CD4-positive, alpha-beta T cell (primary cell): ENCODE measurements at places on chromosomes 16 and 17.

DNA sequence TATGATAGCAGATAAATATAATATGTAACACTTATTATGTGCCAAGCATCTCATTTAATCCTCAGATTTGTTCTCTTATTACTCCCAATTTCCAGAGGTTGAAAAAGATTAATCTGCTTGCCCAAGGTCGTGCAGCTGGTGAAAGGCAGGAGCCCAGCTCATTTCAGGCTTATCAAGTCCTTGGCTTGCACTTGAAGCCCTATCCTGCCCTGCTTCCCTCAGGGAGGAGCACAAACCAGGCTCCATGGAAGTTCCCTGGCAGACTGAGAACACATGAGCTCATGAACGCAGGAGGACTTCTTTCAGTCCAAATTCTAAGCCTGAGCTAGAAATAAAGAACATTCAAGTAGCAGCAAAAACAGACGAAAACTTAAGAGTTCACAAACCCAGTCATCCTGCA lies 74.8 kb downstream of the USP31 start:
- no peak for DNase-seq

DNA sequence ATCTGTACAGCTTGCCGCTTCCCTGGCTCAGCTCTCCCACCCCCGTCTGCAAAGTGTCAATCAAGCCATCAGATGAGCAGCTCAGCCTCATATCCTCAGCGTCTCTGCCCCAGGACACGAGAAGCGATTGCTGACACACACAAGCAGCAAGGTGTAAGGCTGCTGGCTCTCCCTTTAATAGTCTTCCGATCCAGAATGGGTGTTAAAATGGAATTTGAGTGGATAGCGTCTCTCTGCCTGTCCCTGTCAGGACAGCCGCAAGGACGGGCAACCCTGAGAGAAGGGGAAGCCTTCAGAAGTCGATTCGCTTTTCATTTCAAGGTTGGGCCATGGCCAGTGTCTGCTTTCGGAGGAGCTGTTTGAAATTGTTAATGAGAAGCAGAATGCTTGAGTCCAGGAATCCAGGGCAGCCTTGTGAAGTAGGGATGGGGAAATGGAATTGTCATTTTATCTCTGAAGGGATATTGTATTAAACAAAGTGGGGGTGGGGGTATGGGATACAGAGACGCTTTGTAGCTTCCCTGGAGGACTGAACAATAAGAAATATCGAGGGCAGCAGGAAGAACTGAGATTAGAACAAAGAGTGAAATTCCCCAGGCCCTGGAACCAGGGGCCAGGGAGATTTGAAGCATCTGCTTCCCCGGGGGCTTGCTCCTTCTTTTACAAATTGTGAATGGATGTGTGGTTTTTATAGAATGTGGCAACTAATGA lies 4.7 kb upstream of the PIPOX start:
- no peak for DNase-seq

GRCh38 chr17:66889480-66890230 lies 54.7 kb downstream of the CACNG5 start:
- DNase-seq: no peak

- no peak for DNase-seq
These were observed 76.9 kb upstream of the ZFHX3 start for GRCh38 chr16:73124665-73125375.

DNA sequence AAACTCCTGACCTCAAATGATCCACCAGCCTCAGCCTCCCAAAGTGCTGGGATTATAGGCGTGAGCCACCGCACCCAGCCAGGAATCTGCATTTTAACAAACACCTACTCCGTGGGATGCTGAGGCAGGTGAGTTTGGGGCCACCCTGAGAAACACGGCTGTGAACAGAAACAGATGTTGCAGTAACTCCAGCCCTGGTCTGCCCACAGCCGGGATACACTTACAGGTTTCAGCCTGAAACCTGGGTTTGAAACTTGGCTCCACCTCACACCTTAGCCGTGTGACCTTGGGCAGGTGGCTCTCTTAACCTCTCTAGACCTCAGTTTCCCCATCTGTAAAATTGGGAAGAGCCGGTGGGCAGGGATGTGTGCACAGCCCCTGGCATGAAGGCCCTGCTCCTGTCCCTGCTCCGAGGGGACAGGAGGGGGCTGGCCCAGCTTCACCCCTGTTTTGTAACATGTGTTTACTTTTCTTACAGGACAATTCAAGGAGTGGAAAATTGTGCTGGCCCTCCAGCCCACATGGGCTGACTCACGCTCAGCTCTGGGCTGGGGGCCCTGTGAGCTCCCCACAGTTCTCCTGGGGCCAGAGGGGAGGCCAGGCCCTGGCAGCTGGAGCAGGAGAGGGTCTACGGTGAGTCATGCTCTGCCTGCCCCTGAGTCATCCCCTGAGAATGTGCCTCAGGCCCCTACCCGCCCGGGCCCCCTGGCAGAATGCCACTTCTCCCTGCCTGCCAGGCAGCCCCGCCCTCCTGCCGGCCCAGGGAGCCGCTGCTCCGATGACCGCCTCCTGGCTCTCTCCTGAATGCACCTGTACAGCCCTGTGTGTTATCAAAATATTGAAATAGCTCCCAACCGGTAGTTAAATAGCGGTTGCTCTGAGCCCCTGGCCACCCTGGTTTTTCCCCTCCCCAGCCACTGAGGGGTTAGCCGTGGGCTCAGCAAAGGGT lies 7.7 kb upstream of the PPL start:
- no peak for DNase-seq

DNA sequence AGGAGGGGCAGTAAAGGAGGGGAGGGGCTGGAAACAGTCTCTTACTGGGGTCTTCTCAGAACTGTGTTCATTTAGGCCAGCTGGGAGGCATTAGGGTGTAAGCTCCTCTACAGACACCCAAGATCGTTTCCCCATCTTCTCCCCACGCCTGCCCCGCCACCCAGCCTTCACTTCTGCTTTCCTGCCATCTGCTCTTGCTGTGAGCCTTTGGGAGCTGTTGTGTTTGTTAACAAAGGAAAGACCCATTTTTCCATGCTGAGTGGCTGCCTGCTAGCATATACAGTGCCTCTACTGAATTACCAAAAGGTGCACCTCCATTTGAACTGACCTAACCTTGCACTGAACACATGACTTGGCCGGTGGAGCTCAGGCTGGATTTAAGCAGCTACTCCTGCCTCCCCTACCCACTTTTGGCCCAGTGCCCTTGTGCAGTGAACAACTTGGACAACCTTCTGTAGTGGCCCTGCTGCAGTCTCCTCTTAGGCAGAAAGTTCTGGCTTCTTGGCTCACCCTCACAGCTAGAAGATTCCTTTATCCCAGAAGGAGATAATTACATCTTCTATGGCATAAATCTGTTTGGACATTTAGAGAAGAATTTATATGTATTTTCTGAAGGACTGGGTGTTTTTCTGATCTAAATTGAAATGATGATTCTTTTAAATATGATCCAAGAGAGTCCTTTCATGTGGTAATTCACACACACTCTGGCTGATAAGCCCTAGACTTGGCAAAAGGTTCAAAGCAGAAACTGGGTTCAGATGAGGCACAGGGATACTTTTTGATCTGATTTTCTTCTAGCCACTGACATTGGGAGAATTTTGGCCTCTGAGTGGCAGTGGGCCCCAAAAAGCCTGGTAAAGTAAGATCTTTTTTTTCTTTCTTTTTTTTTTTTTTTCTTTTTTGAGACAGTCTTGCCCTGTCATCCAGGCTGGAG lies 81.9 kb upstream of the HNF1B start:
- DNase-seq: peak; percentile 51

DNA sequence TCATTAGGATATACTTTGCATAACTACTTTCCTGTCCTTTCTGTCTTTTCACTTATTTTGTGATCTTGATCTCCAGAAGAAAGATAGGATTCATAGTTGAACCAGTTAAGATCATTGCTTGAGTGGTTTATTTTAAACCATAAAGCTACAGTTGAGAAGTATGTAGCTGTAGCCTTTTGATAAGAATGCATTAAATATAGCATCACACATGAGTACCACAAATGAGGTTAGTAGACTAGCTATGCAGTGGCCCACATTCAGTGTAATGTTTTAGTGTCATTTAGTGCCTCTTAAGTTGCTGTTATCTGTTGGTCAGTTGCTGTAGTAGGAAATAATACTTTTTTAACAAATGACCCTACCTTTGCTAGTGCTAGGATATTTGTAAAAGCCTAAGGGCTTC lies 1.3 kb downstream of the NLK start:
- DNase-seq: no peak

DNA sequence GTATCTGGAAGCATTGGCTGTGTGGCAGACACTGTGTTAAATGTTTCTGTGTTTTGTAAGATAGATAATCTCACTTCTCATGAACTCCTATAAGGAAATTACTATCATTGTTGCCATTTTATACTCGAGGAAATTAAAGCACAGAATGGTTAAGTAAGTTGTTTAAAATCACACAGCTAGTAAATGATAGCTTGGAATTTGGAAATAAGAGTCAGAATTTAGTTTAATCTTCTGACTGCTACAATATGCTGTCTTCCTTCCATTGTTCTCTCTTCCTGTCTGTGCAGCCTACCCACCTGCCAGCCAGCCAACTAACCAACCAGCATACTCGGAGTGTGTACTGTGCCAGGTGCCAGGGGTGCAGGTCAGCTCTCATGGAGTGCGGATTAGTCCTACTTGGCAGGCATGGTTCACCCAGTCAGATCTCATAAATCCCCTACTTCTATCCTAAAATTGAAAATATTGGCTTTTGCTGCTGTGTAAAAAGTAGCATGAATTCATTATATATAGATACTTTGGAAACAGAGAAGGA lies 79.9 kb upstream of the LGALS9 start:
- no peak for DNase-seq

DNA sequence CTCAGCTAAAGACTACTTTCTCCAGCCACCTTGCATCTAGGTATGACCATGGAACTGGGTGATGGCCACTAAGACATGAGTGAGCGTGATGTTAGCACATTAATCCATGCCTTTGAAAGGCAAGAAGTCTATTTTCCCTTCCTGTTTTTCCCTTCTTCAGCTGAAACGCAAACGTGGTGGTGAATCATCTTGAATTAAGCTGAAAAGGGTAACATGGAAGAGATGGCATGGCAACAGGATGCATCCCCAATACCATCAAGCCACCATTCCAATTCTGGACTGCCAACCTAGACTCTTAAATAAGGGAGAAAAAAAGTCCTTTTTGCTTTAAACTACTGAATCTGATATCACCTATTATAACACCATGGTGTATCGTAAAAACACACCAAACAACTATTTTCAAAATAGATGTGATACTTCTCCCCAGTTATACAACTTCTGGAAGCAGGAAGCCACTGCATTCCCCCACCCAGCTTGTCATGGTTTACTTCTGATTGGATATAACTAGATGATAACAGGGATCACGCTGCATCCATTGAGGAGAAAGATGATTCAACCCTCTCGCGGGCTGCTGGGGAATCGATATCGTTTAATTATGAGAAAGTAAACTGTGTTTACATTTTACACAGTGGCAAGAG lies 368.6 kb downstream of the CDH13 start:
- no peak for DNase-seq

DNA sequence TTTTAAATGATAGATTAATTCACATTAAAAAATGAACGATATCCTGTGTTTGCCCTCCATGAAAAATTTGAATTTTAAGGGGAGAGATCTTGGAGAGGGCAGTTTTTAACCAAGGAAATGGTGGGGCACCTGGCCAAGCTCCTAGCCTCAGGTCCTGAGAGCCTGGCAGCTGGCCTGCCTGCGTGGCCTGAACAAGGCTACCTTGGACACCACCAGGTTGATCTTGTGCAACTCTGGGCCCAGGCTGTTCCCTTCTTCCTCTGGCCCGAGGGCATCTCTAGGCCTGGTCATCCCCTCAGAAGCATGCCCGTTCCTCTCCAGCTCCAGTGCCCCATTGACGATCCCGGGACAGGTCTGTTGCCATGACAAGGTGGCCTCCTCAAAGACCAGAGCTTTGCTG lies 33.4 kb upstream of the LONP2 start:
- no peak for DNase-seq

DNA sequence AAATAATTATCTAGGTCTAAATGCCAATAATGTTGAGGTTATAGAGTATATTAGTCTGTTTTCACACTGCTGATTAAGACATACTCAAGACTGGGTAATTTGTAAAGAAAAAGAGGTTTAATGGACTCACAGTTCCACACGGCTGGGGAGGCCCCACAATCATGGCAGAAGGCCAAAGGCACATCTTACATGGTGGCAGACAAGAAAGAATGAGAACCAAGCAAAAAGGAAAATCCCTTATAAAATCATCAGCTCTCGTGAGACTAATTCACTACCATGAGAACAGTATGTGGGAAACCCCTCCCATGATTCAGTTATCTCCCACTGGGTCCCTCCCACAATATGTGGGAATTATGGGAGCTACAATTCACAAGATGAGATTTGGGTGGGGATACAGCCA lies 2.9 kb upstream of the KATNB1 start:
- DNase-seq: no peak

DNA sequence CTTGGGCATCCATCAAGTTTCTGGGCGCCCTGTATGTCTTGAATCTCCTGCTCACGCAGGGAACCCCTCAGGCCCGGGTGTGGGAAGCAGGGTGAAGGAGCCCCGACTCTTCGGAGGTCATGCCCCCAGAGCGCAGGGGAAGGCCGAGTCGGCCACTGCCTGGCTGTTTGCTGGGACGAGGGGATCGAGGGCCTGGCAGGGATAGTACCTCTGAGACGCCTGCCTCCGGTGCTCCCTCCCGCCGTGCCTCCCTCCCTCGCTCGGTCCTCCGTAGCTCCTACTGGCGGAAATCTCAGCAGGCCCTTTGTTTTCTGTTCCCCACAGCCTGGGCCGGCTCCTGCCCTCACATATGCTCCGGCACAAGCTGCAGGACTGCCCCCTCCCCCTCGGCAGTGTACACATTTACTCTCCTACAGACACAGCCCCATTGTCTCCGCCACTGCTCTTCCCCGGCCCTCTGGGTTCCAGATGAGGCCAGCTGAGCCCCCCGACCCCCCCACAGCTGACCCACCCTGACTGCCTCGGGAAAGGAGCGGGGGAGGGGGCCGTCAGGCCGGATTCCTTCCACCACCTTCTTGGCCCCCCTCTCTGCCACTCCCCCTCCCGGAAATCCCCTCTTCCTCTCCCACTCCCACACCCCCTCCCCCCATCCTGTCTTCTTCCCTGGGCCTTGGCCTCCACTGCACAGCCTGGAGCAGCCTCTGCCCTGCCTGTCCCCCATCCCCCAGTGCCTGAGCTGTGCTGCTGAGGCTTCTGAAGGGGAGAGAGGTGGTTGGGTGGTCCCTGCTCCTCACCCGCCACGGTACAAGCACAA lies 1.4 kb downstream of the TRAF4 start:
- peak; percentile 57 for DNase-seq

- peak; percentile 58 for DNase-seq
These were observed at the start of gene TMEM204 for GRCh38 chr16:1533443-1533951. TSS of gene TMEM204 (plus strand) at chr16:1533666. CDS start at chr16:1534276, 610 bp downstream.

DNA sequence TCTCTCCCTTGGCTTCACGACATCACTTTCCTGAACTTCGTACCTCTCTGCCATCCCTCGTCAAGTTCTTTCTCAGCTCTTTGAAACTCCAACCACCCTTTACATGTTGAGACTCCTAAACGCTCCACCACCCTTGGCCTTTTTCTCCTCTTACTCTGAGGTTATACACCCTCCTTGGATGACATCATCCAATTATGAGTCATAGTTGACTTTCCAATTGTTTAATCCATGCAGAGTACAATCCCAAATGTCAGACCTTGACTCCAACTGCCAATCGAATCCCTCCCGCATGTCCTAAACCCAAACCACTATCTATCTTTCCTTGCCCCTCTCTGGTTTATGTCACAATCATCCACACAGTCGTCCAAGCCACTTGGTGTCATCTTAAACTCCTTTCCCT lies 18.4 kb upstream of the C16orf82 start:
- DNase-seq: no peak
